Stomach (tissue), 19 donors: ENCODE measurements at places on chromosomes 3 and 15. TPM values are rescaled to one million over a fixed set of nuclear protein-coding genes. Genes with fewer than 3 reads are reported as not detected.

GRCh38 chr15:63077952-63078351, 35.4 kb downstream of the TPM1 start:
- H3K4me1 ChIP-seq, result peaks cover 8% of the 10 kb centered on the region
- DNase-seq, result no peak
- no peaks in the 10 kb centered on the region for H3K36me3 ChIP-seq
- H3K27ac ChIP-seq, result no peak overlapping the region
- no peaks in the 10 kb centered on the region for H3K27me3 ChIP-seq
- H3K4me3 ChIP-seq, result no peak overlapping the region

GRCh38 chr3:56269755-56270535, 198.3 kb downstream of the ERC2 start:
- no peak for DNase-seq
- H3K27me3 ChIP-seq, result no peaks in the 10 kb centered on the region
- no peak overlapping the region for H3K27ac ChIP-seq

DNA sequence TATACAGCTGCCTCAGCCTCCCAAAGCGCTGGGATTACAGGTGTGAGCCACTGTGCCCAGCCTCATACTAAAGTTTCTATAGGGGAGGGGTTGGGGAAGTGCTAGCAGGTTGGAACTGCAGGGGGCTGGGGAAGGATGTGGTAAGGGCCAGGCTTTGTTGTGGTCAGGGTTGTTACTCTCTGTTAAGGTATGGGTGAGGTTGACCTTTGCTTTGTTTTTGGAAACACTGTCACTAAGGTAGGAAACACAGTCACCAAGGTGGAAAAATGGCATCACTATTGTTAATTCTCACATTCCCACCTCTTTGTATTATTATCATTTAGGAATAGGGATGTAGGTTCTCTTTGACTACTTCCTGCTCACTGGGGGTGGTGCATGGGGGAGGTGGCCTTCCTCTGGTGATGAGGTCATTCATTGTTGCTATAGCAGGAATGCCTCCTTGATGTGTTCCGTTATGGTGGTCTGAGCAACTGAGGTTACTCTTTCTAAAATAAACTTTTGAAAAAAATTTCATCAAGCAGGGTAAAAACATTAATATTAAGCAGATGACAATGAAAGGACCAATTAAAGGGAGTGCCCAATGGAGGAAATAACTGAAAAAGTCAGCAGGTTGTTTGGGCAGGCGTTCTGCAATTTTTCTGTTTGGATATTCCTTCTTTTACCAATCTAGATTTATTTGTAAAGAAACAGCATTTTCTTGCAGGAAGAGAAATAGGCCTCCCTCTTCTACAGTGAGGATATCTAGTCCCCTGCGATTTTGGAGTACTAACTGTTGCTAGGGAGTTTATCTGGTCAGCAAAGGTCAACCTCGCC, 150.5 kb downstream of the WDR76 start:
- no peak overlapping the region for H3K4me3 ChIP-seq
- no peaks in the 10 kb centered on the region for H3K36me3 ChIP-seq
- H3K27me3 ChIP-seq, result no peaks in the 10 kb centered on the region
- H3K27ac ChIP-seq, result no peak overlapping the region

DNA sequence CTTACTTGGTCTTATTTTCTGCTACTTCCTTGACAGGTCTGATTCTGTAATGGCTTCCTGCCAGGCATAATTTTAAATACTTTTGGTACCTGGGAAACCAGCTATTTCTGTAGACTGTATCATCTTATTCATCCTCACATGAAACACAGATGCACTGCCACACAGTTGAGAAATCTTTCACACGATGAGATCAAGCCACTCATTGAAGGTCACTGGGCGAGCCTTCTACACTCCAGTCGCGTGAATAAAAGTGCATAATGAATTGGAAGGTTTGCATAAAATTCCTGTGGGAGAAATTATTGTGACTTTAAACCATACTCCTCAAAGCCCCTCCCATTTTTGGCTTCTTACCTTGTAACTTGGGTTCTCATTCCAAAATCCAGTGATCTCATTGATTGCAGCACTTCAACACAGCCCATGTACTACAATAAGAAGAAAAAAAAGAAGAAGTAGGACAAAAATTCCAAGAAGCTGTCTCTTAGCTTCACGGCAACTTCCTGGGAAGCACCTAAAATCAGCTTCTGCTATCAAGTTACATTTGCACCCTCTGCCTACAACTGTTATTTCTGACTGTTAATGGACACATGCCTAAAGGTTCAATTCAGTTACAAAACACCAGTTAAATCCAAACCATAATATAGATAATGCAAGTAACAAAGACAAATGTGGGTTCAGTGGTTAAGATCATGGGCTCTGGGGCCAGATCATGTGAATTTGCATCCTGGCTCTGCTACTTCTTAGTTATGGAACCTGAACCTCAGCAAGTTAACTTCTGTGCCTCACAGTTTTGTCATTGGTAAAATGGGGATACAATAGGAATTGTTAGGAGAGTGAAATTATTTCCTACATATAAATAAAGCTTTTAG, 39.0 kb downstream of the SHC4 start:
- no peak for DNase-seq
- no peaks in the 10 kb centered on the region for H3K36me3 ChIP-seq
- H3K27ac ChIP-seq, result no peak overlapping the region
- H3K4me3 ChIP-seq, result no peak overlapping the region

Gene ELL3
- total RNA-seq, result 131 TPM

GRCh38 chr3:187039100-187039722, 100.1 kb downstream of the RPL39L start:
- H3K4me3 ChIP-seq, result no peak overlapping the region
- no peak overlapping the region for H3K27ac ChIP-seq
- no peak for DNase-seq
- peaks cover 14% of the 10 kb centered on the region for H3K4me1 ChIP-seq
- H3K36me3 ChIP-seq, result no peaks in the 10 kb centered on the region
- H3K27me3 ChIP-seq, result no peaks in the 10 kb centered on the region

DNA sequence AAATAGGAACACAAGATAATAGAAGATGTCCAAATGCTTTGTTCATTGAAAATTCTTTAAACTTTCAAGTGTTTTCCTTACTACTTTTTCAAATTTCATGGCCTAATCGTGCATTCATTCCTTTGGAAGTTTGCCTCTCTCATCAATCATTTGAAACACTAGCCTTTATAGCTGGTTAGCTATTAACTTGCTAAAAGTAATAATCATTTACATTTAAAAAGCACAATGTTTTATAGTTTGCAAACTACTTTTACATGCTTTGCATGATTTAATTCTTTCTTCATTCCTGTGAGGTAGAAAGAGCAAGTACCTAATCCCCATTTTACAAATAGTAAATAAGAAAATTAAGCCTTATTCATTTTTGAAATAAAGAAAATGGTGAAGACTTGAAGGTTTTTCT, 137.4 kb upstream of the SLC7A14 start:
- H3K4me3 ChIP-seq, result no peak overlapping the region
- no peaks in the 10 kb centered on the region for H3K27me3 ChIP-seq
- no peaks in the 10 kb centered on the region for H3K4me1 ChIP-seq
- DNase-seq, result no peak

DNA sequence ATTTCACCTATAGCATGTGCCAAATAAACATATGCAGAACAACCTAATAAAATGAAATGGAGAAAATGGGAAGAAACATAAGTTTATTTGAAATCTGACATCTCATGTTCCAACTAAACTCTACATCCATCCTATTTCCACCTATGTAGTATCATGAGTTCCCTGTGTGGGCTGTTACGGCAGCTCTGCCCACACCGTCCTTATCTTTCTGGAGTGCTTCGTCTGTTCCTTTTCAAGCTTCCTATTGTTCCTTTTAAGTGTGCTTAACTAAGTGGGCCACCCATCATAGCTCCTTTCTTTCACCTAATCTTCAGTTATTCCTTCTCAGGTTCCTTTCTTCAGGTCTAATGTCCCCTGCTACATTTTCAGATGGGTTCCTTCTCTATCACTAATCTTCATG, 17.3 kb downstream of the RYR3 start:
- no peak overlapping the region for H3K27ac ChIP-seq
- no peak for DNase-seq
- no peaks in the 10 kb centered on the region for H3K36me3 ChIP-seq
- H3K4me1 ChIP-seq, result no peaks in the 10 kb centered on the region

- no peaks in the 10 kb centered on the region for H3K27me3 ChIP-seq
- H3K27ac ChIP-seq, result no peak overlapping the region
- H3K4me3 ChIP-seq, result no peak overlapping the region
- peak; percentile 33 for DNase-seq
- no peaks in the 10 kb centered on the region for H3K36me3 ChIP-seq
These were observed 108.4 kb downstream of the MEGF11 start for GRCh38 chr15:66144978-66145725.

DNA sequence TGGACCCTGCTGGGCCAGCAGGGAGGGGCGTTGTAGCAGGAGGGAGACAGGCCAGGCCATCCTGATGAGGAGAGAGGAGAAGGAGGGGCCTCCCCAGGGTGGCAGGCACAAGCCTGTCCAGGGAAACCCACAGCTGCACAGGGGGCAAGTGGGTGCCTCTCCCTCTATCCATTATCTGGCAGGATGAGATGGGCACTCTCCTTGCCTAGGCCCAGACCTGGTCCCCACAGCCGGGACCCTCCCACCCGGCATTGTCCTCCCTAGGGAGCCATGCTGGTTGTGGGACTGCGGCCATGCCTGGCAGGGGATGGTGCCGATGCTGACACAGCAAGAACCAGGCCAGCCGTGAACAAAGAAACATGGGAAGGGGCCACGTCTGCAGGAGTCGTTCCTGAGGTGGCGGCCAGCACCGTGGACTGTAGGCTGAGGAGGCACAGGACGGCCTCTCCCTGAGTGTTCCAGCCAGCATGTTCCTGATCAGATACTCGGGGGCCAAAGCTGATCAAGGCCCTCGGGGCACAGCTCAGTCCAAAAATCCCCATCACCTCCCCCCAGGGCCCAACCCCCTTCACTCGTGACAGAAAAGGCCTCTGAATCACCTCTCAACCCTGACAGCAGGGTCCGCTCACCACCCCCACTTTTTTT, 19.2 kb upstream of the CYP11A1 start:
- no peaks in the 10 kb centered on the region for H3K36me3 ChIP-seq
- peaks cover 9% of the 10 kb centered on the region for H3K4me1 ChIP-seq
- peaks cover 6% of the 10 kb centered on the region for H3K27me3 ChIP-seq
- H3K27ac ChIP-seq, result no peak overlapping the region

Gene ZNF80
- total RNA-seq, result not detected

Gene SPSB4
- total RNA-seq, result 1.8 TPM

GRCh38 chr3:76698136-76698706, 341.7 kb upstream of the ROBO2 start:
- no peak overlapping the region for H3K4me3 ChIP-seq
- DNase-seq, result no peak
- no peak overlapping the region for H3K27ac ChIP-seq
- H3K27me3 ChIP-seq, result no peaks in the 10 kb centered on the region
- no peaks in the 10 kb centered on the region for H3K36me3 ChIP-seq
- H3K4me1 ChIP-seq, result no peaks in the 10 kb centered on the region

- no peaks in the 10 kb centered on the region for H3K27me3 ChIP-seq
- no peak overlapping the region for H3K4me3 ChIP-seq
- DNase-seq, result no peak
These were observed 13.6 kb upstream of the SLC27A2 start for GRCh38 chr15:50168379-50168778.

DNA sequence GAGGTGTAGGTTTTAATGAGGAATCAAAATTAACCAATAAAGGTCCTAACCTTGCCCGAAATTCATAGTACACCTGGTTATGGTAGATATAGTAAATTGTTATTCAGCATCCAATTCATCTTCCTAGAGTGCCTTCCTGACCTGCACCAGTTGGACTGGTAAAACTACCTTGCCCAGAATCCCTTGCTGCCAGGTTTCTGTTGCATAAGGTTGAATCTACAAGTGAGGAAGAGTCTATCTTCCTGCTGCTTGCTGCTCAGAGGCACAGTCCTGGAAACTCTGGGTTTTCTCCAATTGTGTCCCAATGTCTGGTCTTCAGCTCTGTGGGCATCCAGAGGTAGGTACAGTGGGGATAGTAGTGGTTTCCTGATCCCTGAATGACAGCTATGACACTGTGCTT, 17.3 kb downstream of the CCDC54 start:
- no peaks in the 10 kb centered on the region for H3K4me1 ChIP-seq
- no peak for DNase-seq
- H3K36me3 ChIP-seq, result no peaks in the 10 kb centered on the region
- no peak overlapping the region for H3K4me3 ChIP-seq
- H3K27ac ChIP-seq, result no peak overlapping the region

DNA sequence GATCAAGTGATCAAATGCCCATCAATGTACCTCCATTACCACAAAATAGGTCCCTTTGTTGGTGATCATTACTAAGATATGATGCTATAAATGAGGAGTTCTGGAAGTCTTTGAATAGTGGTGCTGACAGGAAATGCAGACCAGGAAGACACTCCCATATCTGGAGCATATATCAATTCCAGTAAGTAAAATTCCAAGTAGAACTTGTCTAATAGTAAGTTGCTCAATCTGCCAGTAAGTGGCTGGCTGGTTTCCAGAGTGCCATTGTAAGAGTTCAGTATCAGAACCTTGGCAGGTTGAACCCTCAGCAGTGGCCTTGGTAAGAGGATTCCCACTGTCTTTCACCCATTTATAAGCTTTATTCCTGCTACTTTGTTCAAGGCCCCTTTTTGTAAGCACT, 379.9 kb upstream of the RBMS3 start:
- no peak overlapping the region for H3K4me3 ChIP-seq
- no peaks in the 10 kb centered on the region for H3K4me1 ChIP-seq
- DNase-seq, result no peak
- no peaks in the 10 kb centered on the region for H3K36me3 ChIP-seq

DNA sequence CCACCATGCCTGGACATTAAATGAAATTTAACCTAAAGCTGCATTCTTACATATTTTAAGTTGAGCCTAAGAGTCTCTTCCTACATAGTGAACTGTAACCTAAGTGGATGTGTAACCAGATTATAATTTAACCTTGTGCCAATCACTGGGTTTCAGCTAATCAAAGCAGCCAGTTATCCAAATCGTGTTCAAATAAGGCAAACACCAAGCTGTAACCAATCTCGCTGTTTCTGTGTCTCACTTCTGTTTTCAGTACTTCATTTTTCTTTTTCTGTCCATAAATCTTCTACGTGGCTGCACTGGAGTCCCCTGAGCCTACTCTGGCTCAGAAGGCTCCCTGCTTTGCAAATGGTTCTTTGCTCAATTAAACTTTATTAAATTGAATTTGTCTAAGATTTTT, 186.1 kb upstream of the CNTN6 start:
- no peak overlapping the region for H3K27ac ChIP-seq
- no peak overlapping the region for H3K4me3 ChIP-seq
- no peak for DNase-seq
- H3K36me3 ChIP-seq, result no peaks in the 10 kb centered on the region

Gene HTR3E
- total RNA-seq, result not detected

GRCh38 chr15:70935631-70936030, 43.0 kb downstream of the LRRC49 start:
- no peak for DNase-seq
- no peak overlapping the region for H3K27ac ChIP-seq
- peaks cover 9% of the 10 kb centered on the region for H3K4me1 ChIP-seq
- H3K4me3 ChIP-seq, result no peak overlapping the region
- no peaks in the 10 kb centered on the region for H3K36me3 ChIP-seq

- DNase-seq, result no peak
- no peaks in the 10 kb centered on the region for H3K36me3 ChIP-seq
- no peaks in the 10 kb centered on the region for H3K27me3 ChIP-seq
- H3K4me3 ChIP-seq, result no peak overlapping the region
- H3K4me1 ChIP-seq, result no peaks in the 10 kb centered on the region
- no peak overlapping the region for H3K27ac ChIP-seq
These were observed 109.8 kb upstream of the TBC1D5 start for GRCh38 chr3:17852217-17852616.
